Inflammatory macrophage treated with lipopolysaccharide for 1 hour (primary cell): ENCODE measurements at places on chromosomes 1 and 21.

DNA sequence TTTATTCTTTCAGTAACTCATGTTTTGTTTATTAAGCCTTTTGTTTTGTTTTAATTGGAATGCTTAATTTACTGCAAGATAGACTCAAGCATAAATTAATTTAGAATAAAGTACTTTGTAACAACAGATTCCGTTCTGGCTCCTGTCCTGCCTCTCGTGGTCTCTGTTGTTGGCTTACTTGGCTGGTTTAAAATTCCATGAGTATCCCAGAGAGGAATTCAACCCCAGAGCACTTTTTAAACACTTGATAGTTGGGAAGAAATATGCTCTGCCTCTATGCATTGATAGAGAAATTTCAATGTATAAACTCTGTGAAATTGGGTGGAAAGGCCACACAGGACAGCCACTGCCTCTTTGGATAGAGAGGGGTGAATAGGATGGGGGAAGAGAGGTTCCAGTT lies 89.7 kb downstream of the ATP5PO start:
- DNase-seq, result no peak

- DNase-seq, result no peak
Measured at GRCh38 chr1:6785728-6786505, 663 bp downstream of the CAMTA1 start.

GRCh38 chr21:34514576-34515115 lies 2.6 kb upstream of the KCNE1 start:
- no peak for DNase-seq

DNA sequence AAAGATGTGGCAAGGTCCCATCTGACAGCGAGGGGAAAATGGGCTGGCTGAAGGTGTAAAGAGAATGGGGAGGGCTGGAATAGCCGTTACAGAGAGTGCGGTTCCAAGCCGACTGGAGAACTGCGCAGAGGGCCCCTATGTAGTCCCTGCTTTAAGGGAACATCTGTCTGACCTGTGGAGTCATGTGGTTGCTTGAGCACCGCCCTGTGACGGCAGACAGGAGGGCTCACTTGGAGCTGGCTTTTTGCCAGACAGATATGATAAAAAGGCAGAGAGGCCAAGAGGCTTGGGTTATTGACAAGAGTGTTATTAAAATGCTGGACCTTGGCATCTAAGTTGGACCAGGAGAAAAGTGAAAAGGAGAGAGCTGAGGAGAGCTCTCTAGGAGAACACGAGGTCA lies 5.9 kb upstream of the PTPRF start:
- DNase-seq, result no peak

DNA sequence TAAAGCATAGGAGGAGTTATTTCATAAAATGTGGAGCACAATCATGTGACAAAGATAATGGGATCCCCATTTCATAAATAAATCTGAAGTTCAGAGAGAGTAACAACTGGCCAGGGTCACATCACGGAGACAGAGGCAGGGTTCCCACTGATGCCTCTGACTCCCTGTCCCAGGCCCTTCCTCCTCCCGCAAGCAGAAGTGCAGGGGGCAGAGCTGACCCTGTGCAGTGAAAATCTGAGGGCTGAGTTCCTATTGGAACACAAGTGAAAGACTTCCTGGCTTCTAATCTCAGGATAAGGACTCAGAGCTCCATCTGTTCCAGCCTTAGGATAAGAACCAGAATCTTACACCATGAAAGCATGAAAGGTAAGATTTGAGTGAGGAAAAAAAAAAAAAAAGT lies 22.0 kb downstream of the SELL start:
- DNase-seq, result no peak

- DNase-seq, result no peak
Measured at GRCh38 chr1:59141267-59141863, 155.5 kb upstream of the FGGY start.

DNA sequence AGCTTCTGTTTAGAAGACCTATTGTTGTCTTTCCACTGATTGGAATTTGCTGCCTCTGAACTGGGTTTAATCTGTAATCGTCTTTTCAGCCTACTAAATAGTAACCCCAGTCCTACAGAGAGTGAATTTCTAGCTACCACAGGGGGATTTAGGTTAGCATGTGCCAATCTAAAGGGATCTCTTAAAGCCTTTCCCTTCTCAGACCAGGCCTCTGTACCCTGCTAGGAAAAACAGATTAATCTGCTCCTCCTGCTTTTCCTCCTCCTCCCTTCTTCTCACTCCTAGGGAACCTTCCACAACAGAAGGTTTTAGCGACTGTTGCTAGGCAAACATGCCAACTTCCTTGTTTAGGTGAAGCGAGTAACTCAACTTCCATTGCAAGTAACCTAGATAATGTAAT lies 1.3 kb upstream of the RC3H1 start:
- DNase-seq, result peak; percentile 58

GRCh38 chr21:14736162-14736561 lies 190.0 kb upstream of the SAMSN1 start:
- no peak for DNase-seq

- no peak for DNase-seq
Measured at GRCh38 chr1:50295566-50295965, 127.7 kb downstream of the DMRTA2 start.

- no peak for DNase-seq
Measured at GRCh38 chr1:160411271-160412027, 11.1 kb downstream of the VANGL2 start.

- DNase-seq, result peak; percentile 29
Measured at GRCh38 chr1:89354205-89354604, 9.7 kb upstream of the GBP6 start.

DNA sequence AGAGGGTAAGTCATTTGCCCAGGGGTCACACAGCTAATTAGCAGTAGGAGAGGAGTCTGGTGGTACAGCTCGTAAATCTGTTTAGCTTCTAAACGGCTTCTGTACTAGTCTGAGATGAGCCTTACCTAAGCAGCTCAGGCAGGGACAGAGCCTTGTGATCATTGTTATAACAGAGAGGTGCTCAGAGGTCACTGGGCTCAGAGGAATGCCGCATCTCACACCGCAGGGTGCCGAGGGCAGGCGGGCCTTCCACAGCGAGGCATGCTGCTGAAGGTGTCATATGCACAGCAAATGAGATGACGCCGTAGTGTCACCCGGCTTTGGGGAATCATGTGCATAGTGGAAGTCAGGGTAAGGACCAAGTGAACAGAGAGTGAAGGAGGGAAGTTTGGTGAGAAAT lies 305.2 kb upstream of the FMN2 start:
- DNase-seq, result no peak

DNA sequence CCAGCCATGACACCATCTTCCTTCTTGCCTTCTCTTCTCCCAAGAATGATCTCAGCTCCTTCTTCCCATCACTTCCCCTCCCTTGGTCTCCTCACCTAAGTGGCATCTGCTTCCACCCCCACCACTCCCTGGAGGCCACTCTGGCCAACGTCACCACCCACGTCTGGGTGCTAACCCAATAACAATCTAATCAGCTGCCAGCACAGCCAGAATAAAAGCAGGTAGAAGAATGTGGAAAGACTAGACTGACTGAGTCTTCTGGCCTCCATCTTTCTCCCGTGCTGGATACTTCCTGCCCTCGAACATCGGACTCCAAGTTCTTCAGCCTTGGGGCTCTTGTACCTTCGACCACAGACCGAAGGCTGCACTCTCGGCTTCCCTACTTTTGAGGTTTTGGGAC lies 245.3 kb upstream of the CSF3R start:
- no peak for DNase-seq

GRCh38 chr1:9004031-9004699 lies 22.1 kb downstream of the SLC2A7 start:
- no peak for DNase-seq

DNA sequence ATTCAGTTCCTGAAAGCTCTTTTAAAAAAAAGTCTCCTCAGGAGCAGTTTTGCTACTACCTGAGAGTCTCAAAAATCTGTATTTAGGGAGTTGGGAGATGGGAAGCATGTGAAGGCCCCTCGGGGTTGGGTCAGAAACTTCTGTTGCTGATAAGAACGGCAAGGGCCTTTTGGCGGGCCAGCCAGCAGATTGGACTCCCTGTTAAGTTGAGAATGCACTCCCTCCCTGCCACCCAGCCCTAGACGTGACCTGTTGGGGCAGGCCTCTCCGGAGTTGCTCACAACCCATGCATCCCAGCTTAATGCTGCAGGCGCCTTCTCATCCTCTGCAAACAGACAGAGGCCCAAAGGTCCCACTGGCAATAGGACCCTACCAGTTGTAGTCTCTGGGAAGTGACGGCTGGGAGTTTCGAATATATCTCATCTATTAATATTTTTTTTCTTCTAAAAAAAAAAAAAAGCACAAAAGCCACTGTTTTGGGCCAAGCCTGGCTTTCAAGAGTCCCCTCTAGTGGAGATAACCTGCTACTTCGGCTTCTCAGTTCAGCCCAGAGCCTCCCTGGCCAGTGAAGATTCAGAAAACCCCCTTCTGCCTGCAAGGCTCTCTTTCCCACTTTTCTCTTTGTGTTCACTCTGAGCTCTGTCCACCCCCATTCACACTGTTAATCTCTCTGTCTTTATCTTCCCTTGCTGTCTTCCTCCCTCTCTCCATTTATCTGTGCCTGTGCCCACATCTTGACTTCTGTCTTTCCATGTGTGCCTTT lies 5.3 kb downstream of the PLXNA2 start:
- DNase-seq, result peak; percentile 32

DNA sequence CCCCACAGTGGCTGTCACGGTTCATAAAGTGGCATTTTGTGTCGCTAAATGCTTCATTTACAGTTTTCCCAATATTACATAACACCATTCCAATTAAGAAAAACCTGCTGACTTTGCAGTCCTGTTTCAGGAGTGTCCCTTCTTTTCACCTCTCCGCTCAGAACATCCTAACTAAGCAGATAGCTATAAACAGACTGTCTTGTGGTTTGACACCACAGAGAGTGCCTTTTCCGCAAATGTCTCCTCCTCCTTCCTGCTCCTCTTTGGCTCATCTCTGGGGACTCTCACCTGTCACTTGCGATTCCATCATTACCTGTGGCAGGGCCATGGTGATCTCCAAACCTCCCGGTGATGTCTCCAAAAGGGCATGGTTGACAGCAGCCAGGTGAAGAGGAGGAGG lies 119.0 kb downstream of the CNIH3 start:
- no peak for DNase-seq

GRCh38 chr1:175920381-175920780 lies 177.0 kb upstream of the TNR start:
- no peak for DNase-seq

DNA sequence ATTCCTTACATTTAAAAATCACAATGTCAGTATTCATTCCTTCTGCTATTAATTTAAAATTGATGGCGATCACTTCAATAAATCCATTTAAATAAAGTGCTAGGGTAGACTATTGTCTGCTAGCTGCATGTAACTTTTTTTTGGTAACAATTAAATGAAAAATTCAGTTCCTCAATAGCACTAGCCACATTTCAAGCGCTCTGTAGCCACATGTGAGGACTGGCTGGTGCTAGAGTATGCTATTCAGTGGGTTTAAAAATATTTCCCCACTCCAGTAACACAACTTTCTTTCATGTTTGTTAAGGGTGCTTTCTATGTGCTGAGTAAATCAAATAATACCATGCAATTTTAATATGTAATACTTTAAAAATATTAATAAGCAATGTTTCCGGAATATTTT lies 108.2 kb downstream of the LTN1 start:
- peak; percentile 17 for DNase-seq

GRCh38 chr1:3558036-3558726 lies 53.1 kb downstream of the MEGF6 start:
- no peak for DNase-seq

DNA sequence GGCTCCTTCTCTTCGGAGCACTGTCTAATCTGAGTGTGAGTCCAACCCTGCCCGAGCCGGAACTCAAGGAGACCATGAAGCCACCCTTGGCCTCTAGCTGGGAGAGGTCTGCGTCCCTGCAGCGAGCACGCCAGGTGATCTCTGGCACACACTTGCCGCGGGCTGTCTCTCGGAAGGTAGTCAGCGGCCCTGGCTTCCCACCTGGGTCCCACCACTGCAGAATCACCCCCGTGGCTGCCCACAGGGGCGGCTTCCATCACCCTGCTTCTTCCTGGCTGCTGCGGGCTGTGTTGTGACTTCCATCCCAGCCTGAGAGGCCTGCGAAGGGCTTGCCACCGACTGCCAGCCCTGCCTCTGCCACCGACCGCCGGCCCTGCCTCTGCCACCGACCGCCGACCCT lies 17.0 kb downstream of the FAAP20 start:
- no peak for DNase-seq
